Kidney (tissue), 22 donors: ENCODE measurements at places on chromosomes 7 and 10.
A peak's percentile ranks its signal among the peaks of the same experiment; 100 is the strongest.

- no peaks in the 10 kb centered on the region for H3K36me3 ChIP-seq
- H3K4me3 ChIP-seq: no peak overlapping the region
- no peak overlapping the region for H3K27ac ChIP-seq
- no peak for DNase-seq
- H3K27me3 ChIP-seq: no peaks in the 10 kb centered on the region
Measured at GRCh38 chr7:4769761-4770160, 5.7 kb upstream of the AP5Z1 start.

DNA sequence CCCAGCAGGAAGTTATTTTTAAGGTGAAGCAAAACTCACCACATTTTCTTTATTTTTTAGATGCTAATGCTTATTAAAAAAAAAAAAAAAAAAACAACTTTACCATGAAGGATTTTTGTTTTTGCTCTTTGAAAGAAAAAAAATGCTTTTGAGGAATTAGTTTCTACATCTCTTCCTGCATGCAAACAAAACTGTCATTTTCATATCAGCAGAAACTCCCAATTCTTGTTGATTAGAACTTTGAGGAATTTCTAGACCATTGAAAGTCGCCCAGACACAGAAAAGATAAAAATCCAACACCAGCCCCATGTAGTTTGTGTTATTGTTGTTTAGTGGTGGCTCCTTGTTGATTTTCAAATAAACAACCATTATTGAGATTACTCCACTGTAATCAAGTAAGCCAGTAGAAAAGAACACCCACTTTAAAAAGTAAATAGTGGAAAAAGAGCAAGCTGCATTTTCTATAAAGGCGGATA lies 14.3 kb downstream of the SKIDA1 start:
- H3K4me3 ChIP-seq: peak overlapping the region; percentile 38
- H3K4me1 ChIP-seq: peaks cover 4% of the 10 kb centered on the region
- no peak overlapping the region for H3K27ac ChIP-seq
- H3K27me3 ChIP-seq: no peaks in the 10 kb centered on the region
- no peaks in the 10 kb centered on the region for H3K36me3 ChIP-seq
- no peak for DNase-seq

- peak; percentile 87 for DNase-seq
- H3K4me3 ChIP-seq: no peak overlapping the region
- peak overlapping the region; percentile 41 for H3K27ac ChIP-seq
Measured at GRCh38 chr10:125023255-125023654, 81.3 kb downstream of the ZRANB1 start.

DNA sequence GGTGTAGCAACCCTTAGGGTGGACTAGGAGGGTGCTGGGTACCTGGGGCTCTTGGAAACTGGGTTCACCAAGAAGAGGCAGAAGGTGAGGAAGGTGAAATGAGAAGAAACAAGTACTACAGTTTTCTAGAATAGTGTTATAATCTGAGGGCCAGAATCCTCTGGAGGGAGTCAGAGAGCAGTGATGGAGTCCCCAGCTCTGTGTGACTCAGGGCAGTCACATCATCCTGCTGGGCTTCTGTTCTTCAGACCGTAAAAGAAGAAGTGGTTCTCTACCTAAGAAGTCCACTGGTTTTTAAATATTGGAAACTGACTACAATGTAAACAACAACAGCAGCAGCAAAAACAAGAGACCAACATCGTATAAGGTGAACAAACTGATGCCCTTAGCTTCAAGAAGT lies 197.3 kb downstream of the PRPF18 start:
- no peak overlapping the region for H3K4me3 ChIP-seq
- DNase-seq: no peak
- no peaks in the 10 kb centered on the region for H3K36me3 ChIP-seq

DNA sequence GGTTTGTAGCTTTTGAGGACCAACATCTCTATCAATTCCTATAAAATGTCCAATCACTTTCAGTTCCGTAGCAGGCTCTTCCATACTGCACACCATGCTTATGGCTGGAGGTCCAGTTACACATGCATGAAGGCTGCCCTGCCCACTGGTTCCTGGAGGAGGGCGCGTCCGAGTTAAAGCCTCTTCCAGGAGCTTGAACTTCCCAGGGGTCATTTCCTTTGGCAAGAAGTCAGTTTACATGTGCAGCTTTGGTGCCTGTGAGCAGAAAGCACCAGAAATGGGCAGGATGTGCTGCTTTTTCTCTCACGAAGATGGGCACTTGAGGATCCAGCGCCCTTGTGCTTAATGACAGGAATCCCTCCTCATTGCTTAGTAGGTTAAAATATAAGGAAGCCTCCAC lies 17.6 kb upstream of the PHYH start:
- no peak overlapping the region for H3K27ac ChIP-seq
- no peaks in the 10 kb centered on the region for H3K4me1 ChIP-seq
- H3K4me3 ChIP-seq: no peak overlapping the region
- no peaks in the 10 kb centered on the region for H3K27me3 ChIP-seq
- no peaks in the 10 kb centered on the region for H3K36me3 ChIP-seq
- no peak for DNase-seq

GRCh38 chr7:31971049-31971667 lies 99.0 kb downstream of the PDE1C start:
- H3K27ac ChIP-seq: no peak overlapping the region
- no peak overlapping the region for H3K4me3 ChIP-seq
- H3K4me1 ChIP-seq: no peaks in the 10 kb centered on the region

DNA sequence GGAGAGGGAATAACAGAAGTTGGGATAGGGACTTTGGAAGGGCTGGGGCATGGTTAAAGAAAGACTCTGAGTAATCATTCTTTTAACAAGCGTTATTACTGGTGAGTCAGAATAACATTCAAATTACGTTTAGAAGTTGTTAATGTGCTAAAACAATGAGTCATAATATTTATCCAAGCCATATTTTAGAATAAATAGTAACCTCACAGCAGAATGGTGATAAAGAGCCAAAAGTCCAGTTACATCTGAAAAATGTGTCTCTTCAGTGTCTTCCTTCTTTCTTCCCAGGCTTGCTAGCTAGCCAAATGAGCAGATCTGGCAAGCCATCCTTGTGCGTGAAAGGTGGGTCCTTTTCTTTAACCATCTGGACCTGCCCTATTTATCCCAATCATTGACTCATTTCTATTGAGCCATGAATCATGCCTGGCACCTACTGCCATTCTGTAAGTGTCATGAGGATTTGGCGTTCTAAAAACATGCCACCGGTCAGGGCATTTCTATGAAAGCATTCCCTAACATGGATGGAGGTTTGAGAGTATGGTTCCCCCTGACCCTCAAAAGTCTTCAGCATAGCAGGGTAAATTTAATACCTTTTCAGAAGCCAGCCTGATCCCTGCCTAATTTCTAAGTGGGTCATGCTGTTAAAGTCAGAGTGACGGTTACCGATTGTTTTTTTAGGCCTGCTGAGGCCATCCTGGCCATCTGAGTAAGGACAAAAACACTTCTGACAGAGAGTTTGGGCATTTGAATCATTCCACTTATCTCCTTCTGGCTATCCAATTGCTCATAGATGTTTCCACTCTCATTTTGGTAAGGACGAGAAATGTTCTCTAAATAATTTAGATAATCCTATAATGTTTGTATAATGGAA lies 26.9 kb downstream of the MYPN start:
- DNase-seq: no peak
- H3K36me3 ChIP-seq: no peaks in the 10 kb centered on the region
- H3K27me3 ChIP-seq: no peaks in the 10 kb centered on the region
- H3K27ac ChIP-seq: no peak overlapping the region

DNA sequence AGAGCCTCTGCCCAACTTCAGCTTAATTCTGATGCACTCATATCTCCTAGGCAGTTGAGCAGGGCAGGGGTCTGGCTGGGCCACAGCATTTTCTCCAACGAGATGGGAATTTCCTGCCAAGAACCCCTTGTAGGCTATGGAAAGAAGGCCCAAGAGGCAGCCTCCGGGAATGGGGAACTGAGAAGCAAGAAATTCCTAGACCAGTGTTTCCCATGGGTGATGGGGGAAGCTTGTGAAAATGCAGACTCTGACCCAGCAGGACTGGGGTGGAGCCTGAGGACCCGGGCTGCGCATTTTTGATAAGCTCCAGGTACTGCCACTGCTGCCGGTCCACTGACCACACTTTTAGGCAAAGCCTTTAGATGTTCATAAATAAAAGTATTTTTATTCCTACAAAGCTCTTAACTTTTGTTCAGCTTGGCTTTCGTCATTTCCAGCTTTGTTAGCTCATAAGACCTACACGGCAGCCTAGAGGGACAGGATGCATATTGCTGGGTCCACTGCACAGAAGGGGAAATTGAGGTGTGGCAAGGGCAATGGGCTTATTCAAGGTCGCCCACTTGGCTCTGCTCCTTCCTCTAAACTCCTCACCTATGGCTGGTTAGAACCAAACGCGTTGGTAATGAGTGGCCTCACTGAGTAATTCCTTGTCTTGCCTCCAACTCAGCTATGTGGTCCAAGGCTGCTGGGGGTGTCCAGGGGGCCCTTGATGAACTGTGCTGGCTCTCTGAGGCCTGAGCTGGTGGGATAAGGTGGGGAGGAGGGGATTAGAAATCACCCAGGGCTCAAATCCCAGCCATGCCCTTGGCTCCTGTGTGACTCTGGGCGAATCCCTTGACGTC lies 29.5 kb downstream of the ZCCHC24 start:
- no peak overlapping the region for H3K27ac ChIP-seq
- H3K4me1 ChIP-seq: peaks cover 15% of the 10 kb centered on the region
- H3K27me3 ChIP-seq: no peaks in the 10 kb centered on the region
- H3K36me3 ChIP-seq: peaks cover 3% of the 10 kb centered on the region
- peak; percentile 12 for DNase-seq
- H3K4me3 ChIP-seq: no peak overlapping the region
